Brain (organoid and tissue), 16 donors: ENCODE measurements at places on chromosomes 5 and 9.

GRCh38 chr5:96978812-96979449 is 43.1 kb downstream of the LNPEP start:
- no peak for DNase-seq

DNA sequence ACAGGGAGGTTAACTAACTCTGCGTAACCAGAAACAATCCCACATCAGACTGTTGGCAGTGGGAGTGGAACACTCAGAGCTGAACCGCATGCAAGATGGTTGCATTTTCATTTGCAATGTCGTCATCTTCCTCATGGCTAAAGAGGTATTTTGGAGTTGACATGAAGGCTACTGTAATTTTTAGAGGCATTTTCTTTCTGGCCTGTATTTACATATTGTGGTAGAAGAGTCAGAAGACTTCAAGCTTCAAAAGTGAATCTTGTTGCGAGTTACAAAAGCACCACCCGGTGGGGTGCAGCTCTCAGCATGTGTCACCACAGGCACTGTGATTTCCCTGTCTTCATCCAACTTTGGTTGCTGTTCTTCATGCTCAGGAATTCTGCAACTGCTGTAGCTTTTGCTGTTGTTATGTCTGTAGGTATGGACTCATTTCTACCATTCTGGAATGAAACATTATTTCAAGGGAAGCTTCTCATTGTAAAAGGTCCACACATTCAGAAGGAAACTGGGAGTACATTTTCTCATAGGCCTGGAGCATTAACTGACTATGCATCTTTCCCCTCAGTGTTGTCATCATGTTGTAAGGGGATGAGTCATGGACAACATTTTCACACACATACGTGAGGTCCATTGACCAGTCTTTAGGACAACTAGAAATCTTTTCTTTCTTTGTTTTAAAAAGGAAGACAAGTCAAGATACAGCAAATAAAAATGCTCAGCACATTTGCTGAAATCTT is 35.4 kb upstream of the GDNF start:
- DNase-seq: no peak

DNA sequence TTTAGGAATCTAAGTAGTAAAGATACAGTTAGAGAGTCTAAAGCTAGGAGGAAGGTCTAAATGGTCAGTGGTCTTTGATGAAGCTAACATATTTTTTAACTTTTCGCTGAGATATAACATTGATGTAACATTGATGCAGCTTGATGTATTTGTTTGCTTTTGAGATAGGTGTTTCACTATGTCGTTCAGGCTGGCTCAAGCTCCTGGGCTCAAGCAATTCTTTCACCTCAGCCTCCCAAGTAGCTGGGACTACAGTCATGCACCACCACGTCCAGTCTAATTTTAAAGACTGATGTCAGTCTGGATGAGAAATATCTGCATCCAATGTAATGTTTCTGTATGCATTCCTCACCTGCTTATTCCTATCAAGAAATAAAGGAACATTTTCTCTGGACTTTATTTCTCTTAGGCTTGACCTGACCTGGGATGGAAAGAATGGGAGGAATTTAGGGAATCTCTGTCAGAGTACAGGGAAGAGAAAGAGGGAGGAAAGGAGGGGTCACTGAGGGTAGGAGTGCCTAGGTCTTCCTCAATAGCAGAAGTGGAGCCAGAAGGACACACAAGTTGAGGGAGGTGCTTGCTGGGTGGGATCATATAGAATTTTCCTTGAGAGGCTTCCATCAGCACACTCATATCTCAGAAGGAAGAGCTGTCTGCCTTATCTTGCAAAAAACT is 101.5 kb upstream of the GPBP1 start:
- DNase-seq: no peak

GRCh38 chr9:31445960-31446359 is 938.5 kb upstream of the ACO1 start:
- peak; percentile 61 for DNase-seq

- peak; percentile 1 for DNase-seq
These were observed 3.6 kb upstream of the BNIP1 start for GRCh38 chr5:173140769-173141168.

GRCh38 chr9:132090771-132091170 is 11.1 kb upstream of the MED27 start:
- DNase-seq: no peak

- no peak for DNase-seq
These were observed 118.8 kb downstream of the PRDM6 start for GRCh38 chr5:123207852-123208251.

GRCh38 chr5:135850671-135851070 is 16.2 kb downstream of the SLC25A48 start:
- no peak for DNase-seq

DNA sequence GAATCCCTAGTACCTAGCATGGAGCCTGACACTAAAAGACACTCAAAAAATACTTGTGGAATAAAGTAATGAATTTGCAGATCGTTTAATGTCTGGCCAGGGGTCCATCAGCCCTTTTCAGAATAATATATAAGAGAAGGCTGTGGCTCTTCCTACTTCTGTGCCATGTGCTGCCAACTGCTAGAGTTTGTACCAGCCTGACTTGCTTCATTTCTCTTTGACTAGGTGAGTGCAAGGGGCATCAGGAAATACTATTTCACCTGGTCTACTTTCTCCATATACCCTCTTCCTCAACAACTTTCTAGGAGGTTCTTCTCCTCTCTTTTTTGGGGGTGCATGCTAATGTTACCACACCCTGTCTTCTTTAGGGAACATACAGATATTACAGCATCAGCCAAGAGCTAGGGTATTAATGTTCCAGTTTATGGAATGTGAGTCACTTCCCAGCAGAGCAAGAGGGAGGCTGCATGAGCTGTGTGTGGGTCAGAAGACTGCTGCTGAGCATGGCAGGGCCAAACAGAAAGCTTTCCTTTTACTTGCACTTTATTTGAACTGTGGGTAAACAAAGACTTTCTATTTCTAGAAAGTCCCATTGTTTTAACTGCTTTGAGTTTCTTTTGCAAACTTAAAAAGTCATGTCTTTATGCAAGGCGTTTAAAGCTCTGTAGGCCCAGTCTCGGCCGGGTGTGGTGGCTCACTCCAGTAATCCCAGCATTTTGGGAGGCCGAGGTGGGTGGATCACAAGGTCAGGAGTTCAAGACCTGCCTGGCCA is 158.9 kb downstream of the ADAMTSL1 start:
- no peak for DNase-seq

DNA sequence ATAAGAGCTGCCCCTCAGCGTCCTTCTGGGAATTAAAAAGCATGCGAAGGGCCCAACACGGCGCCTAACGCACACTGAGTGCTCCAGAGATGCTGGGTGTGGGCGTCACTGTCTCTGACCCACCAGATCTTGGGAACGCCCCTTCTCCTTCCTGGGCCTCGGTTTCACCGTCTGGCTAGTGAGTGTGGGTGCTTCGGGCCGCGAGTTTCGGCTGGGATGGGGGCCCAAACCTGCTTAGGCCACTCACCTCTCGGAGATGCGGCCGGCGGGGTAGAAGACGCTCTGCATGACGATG is 3.7 kb downstream of the PIP5KL1 start:
- no peak for DNase-seq

DNA sequence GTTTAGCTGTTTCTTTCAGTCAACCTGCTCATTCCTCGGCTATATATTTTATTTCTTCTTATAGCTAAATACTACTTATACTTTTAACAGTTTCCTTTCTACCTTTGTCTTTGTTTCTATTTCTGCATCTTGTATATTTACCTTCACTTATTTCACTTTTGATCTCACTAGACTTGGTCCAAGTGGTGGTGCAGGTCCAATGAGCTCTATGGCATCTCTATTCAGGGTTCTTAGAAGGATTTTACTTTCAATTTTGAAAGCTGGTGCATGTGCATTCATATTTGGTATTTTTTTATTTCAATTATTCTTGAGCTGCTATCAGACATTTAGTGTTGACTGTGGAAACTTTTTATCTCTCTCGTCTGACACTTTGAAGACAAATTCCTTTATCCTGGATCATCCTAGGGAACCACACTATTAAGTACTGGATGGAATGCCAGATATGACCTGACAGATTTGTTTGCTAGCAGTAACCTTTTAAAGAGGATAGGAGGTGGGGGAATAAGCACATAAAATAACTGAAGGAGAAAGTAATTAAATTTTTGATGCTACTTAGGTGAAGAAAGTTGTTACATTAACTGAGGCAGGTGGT is 123.1 kb upstream of the PJA2 start:
- no peak for DNase-seq

GRCh38 chr5:164672931-164673694 is 1167.7 kb downstream of the MAT2B start:
- no peak for DNase-seq

DNA sequence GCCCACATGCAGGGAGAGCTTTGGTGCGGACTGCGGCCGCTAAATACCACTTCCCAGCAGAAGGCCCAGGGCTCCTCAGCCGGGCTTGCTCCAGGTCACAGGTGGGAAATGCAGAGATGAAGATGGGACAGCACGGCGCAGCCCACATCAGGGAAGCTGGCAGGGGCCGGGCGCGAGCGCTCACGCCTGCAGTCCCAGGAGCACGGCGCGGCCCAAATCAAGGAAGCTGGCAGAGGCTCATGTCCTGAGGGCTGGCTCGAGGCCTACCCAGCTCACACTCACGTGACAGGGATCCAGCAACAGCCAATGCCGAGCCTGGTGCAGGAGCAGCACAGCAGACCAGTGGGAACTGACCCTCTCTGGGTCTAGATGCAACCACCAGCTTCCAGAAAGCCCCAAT is 16.3 kb downstream of the LPCAT1 start:
- no peak for DNase-seq

DNA sequence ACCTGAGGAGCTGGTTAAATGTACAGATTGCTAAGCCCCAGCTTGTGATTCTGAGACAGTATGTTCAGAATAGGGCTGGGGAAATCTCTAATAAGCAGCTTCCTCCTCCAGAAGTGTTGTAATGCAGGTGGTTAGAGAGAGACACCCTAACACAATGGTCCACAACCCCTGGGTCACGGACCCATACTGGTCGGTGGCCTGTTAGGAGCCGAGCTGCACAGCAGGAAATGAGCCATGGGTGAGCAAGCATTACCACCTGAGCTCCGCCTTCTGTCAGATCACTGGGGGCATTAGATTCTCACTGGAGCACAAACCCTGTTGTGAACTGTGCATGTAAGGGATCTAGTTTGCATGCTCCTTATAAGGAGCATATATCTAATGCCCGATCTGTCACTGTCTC is 61.8 kb downstream of the SLC36A1 start:
- no peak for DNase-seq

GRCh38 chr5:88045165-88045564 is 223.5 kb downstream of the TMEM161B start:
- DNase-seq: peak; percentile 74

- DNase-seq: no peak
These were observed 107.9 kb downstream of the PHF2 start for GRCh38 chr9:93684161-93684765.

DNA sequence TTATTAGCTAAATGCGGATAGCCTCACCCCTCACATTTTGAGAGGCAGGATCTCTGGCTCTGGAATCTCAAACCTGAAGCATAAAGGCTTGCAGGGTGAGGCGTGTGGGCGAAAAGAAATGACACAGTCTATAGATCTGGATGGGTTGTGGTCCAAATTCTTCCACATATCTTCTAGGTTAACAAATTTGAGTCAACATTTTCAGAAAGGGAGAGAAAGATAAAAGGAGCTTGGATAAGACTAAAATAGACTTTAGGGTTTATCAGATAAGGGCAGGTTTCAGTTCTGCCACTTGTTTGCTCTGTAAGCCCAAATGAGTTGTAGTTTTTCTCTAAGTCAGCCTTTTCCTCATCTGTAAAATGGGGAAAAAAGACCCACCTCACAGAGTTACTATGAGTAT is 220.9 kb downstream of the TRIM32 start:
- DNase-seq: no peak

GRCh38 chr5:141420855-141421488 is at the start of gene PCDHGA11:
Gene PCDHGA11 (plus strand): TSS chr5:141421051. CDS start chr5:141421228, 177 bp downstream.
- DNase-seq: peak; percentile 71

DNA sequence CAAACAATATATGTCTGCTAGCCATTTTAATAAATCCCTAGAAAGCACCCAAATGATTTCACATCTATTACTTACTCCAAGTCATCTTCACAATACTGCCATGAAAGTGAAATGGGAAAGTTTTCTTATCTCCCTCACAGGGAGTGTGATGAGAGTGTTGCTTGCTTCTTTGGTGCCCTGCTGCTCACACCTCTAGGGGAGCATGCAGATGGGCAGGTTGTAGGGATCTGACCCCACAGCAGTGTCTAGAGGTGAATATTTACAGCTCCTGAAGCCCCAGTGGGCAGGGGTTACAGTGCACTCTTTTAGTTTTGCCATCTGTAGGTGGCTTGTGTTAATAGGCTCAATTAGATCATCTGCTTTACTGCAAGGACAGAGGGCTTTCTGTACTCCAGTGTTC is 173.2 kb downstream of the GABRG2 start:
- DNase-seq: no peak

- peak; percentile 70 for DNase-seq
These were observed 232.6 kb downstream of the EPB41L4A start for GRCh38 chr5:112186401-112186990.

DNA sequence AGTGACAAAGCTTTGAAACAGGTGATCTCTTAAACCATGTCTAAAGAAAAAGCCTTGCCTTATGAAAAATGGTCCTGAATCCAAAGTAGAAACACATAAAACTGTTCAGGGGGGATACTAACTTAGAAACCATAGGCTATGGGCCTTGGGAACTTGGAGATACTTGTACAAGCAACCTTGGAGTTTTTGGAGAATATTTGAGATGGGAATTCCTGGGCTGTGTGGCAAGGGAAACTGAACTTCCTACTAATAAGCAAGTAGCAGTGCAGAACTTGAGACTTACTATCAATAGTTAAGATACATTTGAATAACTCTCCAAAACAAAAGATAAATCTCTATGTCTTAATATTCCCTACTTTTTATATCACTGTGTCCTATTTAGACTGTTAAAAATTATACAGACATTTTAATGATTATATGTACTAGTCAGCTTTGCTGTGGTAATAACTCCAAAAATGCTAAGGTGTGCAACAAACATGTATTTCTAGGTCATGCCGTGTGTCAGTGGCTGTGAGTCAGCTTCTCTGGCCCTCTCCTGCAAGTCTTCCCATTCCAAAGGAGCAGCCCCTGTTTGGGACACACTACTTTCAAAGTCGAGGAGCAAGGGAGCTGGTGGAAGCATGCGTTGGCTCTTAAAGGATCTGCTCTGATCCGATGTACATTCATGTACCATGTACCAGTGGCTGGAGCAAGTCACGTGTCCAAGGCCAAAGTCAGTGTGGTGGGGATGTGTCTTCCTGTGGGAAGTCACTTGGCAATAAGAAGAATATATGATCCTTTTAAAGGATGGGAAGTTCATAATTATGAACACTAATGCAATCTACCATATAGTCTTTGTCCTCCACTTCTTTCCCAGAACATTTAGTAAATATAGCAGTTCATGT is 39.6 kb downstream of the SNX30 start:
- DNase-seq: no peak

DNA sequence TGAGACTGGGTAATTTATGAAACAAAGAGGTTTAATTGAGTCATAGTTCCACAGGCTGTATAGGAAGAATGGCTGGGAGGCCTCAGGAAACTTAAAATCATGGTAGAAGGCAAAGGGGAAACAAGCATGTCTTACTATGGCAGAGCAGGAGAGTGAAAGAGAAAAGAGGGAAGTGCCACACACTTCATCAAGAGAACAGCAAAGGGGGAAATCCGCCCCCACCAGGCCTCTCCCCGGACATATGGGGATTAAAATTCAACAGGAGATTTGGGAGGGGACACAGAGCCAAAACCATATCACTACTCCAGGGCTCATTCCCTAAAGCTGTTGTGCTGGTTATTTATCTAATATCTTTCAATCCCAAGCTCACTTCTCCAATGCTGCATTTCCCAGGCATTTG is 50.2 kb upstream of the NR3C1 start:
- no peak for DNase-seq
